ENCODE measurements at places on chromosomes 1 and 21.

GRCh38 chr1:171855381-171855780 lies 14.1 kb downstream of the DNM3 start:
- H3K27me3 ChIP-seq: no peaks in the 10 kb centered on the region
- no peak overlapping the region for H3K27ac ChIP-seq
- H3K36me3 ChIP-seq: no peaks in the 10 kb centered on the region
- H3K4me3 ChIP-seq: no peak overlapping the region
- no peaks in the 10 kb centered on the region for H3K4me1 ChIP-seq

GRCh38 chr1:113913887-113914664 lies 8.9 kb downstream of the DCLRE1B start:
- DNase-seq: no peak
- no peaks in the 10 kb centered on the region for H3K4me1 ChIP-seq
- H3K27me3 ChIP-seq: no peaks in the 10 kb centered on the region
- no peak overlapping the region for H3K4me3 ChIP-seq
- H3K36me3 ChIP-seq: peaks cover 10% of the 10 kb centered on the region

GRCh38 chr1:215357901-215358300 lies 209.2 kb upstream of the KCTD3 start:
- H3K4me3 ChIP-seq: no peak overlapping the region
- no peak for DNase-seq
- H3K27ac ChIP-seq: no peak overlapping the region
- no peaks in the 10 kb centered on the region for H3K36me3 ChIP-seq
- H3K27me3 ChIP-seq: no peaks in the 10 kb centered on the region

- no peaks in the 10 kb centered on the region for H3K27me3 ChIP-seq
- peak overlapping the region; percentile 27 for H3K27ac ChIP-seq
- H3K4me1 ChIP-seq: peaks cover 11% of the 10 kb centered on the region
- H3K4me3 ChIP-seq: no peak overlapping the region
- DNase-seq: peak; percentile 54
Measured at GRCh38 chr1:51535006-51535592, 16.0 kb upstream of the EPS15 start.

- H3K27ac ChIP-seq: no peak overlapping the region
- H3K36me3 ChIP-seq: no peaks in the 10 kb centered on the region
- no peaks in the 10 kb centered on the region for H3K27me3 ChIP-seq
Measured at GRCh38 chr1:51952638-51953037, 37.9 kb downstream of the RAB3B start.

- H3K36me3 ChIP-seq: no peaks in the 10 kb centered on the region
- H3K4me3 ChIP-seq: no peak overlapping the region
- H3K27me3 ChIP-seq: no peaks in the 10 kb centered on the region
- H3K4me1 ChIP-seq: no peaks in the 10 kb centered on the region
Measured at GRCh38 chr1:199449681-199450080, 577.8 kb upstream of the NR5A2 start.

DNA sequence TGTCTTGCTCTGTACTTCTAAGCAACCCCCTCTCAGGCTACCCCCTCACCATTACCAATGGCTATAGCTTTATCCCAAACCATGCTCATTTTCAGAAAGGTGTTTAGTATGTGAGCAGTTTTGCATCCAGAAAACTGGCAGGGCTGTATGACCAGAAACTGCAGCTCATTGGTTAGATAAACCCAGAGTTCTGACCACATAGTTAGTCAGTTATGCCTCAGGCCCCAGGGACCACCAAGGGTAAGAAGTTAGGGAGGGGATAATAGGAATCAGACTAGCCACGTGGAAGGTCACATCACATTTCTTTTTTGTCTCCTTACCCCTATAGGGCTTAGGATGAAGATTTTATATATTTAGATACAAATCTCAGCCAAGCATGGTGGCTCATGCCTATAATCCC lies 1.2 kb downstream of the ITGA10 start:
- no peak overlapping the region for H3K4me3 ChIP-seq
- no peak overlapping the region for H3K27ac ChIP-seq
- H3K4me1 ChIP-seq: peaks cover 8% of the 10 kb centered on the region
- H3K27me3 ChIP-seq: no peaks in the 10 kb centered on the region

DNA sequence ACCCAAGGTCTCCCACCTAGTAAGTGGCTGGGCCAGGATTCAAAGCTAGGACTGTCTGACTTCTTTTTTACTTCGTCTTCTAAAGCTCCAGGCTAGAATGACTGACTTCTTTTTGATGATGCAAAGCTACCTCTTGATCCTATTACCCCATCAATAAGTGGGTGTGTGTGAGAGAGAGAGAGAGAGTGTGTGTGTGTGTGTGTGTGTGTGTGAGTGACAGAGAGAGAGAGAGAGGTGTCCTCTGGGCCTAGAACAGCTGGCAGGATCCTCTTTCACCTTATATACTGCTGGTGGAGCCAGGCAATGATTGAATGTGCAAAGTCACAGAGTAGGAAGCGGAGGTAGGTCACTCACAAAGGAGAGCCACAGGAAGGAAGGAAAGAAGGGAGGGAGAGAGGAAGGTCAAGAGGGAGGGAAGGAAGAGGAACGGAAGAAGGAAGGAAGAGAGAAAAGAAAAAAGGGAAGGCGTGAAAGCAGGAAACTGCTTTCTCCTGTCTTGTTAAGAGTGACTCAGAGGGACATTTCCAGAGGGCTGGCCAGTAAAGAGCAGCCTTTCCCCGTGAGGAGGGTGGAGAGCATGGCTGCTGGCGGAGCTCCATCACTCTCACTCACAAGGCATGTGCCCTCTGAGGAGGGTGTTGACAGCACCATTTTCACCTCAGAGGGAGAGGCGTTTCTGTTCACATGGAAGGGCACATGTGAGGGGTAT lies 68.9 kb downstream of the CDC7 start:
- no peaks in the 10 kb centered on the region for H3K27me3 ChIP-seq
- no peak for DNase-seq
- peaks cover 12% of the 10 kb centered on the region for H3K4me1 ChIP-seq
- no peak overlapping the region for H3K4me3 ChIP-seq
- H3K36me3 ChIP-seq: no peaks in the 10 kb centered on the region

DNA sequence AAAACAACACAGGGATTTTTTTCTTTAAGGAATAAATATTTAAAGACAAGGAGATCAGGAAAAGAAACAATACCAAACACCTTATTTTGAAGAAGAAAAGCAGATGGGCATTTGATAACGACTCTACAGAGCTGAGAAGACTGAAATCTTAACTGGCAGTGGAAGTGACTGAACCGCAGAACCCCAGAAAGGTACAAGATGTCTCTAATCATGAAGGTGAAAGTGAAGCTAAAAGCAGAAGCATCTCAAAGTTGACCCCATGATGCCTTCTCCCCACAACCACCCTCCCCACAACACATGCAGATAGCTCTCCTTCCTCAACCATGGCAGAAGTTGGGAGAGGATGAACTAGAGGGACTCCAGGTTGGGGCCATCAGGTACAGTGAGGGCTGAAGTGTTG lies 129.6 kb downstream of the ZNF648 start:
- no peak for DNase-seq
- H3K36me3 ChIP-seq: no peaks in the 10 kb centered on the region
- H3K27me3 ChIP-seq: no peaks in the 10 kb centered on the region
- peaks cover 9% of the 10 kb centered on the region for H3K4me1 ChIP-seq
- H3K27ac ChIP-seq: no peak overlapping the region

- no peaks in the 10 kb centered on the region for H3K27me3 ChIP-seq
- H3K4me1 ChIP-seq: no peaks in the 10 kb centered on the region
- no peak overlapping the region for H3K4me3 ChIP-seq
- no peak overlapping the region for H3K27ac ChIP-seq
- DNase-seq: no peak
Measured at GRCh38 chr1:58909914-58910681, 126.3 kb upstream of the JUN start.

- no peaks in the 10 kb centered on the region for H3K36me3 ChIP-seq
- H3K27me3 ChIP-seq: peaks cover 5% of the 10 kb centered on the region
- no peak overlapping the region for H3K4me3 ChIP-seq
- no peak overlapping the region for H3K27ac ChIP-seq
- no peaks in the 10 kb centered on the region for H3K4me1 ChIP-seq
Measured at GRCh38 chr1:37761416-37762095, 3.4 kb downstream of the EPHA10 start.

DNA sequence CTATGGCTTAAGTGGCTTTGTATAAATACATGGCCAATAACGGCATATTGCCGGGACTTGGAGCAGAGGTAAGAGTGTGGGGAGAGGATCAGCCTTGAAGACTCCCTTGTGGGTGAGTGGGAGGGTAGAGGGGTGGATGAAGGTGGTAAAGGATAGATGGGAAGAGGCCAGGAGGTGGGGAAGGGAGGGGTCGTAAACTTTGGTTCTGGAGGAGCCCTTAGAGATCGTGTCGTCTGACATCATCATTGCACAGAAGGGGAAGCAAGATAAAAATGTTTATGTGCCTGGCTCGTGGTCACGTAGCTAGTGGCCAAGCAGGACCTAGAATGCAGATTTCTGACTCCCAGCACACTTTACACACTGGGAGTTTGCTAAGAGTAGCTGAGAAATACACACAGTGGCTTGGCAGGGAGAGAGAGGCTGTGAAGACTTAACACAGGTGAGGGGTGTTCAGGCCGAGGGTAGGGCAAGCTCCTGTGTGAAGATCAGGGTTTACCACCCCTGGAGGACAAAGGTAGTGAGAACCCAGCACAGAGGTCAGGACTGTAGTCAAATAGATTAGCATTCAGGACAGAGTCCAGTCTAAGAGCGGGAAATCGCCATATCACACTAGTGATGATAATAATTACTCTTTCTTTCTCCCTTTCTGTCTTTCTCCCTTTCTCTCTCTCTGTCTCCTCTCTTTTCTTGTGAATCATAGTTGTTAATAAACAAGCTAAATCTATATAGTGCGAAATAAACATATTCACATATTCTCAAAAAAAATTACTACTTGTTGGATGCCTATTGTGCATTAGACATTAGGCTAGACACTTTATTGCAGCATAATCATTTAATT lies 75.5 kb downstream of the LRRC8D start:
- no peaks in the 10 kb centered on the region for H3K36me3 ChIP-seq
- DNase-seq: no peak
- H3K27me3 ChIP-seq: no peaks in the 10 kb centered on the region
- H3K4me3 ChIP-seq: no peak overlapping the region
- H3K27ac ChIP-seq: no peak overlapping the region

DNA sequence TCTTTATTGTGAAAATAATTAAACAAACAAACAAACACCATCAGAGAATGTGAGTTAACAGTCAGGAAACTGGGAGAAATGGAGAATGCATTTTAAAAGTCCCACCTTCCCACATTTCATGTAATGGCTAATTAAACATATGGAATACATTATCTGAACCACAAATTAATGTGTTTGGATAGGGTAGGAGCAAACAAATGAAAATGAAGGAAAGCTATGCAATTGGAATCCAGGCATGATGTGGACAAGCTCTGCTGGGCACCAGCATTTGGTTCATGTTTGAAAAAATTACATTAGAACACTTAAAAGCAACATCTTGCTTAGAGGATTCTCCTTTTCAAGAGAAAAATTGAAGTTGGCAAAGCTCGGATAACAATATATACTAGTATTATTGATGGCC lies 628.1 kb downstream of the LMO4 start:
- no peak for DNase-seq
- H3K27ac ChIP-seq: no peak overlapping the region
- H3K27me3 ChIP-seq: no peaks in the 10 kb centered on the region
- H3K36me3 ChIP-seq: no peaks in the 10 kb centered on the region
- H3K4me3 ChIP-seq: no peak overlapping the region

GRCh38 chr1:156155756-156156510 lies 2.5 kb downstream of the SEMA4A start:
- peaks cover 89% of the 10 kb centered on the region for H3K4me1 ChIP-seq
- H3K27me3 ChIP-seq: no peaks in the 10 kb centered on the region
- peak overlapping the region; percentile 94 for H3K4me3 ChIP-seq

GRCh38 chr21:37445228-37445627 lies 78.7 kb downstream of the DYRK1A start:
- no peaks in the 10 kb centered on the region for H3K27me3 ChIP-seq
- H3K27ac ChIP-seq: no peak overlapping the region
- no peaks in the 10 kb centered on the region for H3K4me1 ChIP-seq
- H3K4me3 ChIP-seq: no peak overlapping the region

- H3K27me3 ChIP-seq: no peaks in the 10 kb centered on the region
- H3K27ac ChIP-seq: no peak overlapping the region
- no peaks in the 10 kb centered on the region for H3K36me3 ChIP-seq
- H3K4me3 ChIP-seq: no peak overlapping the region
Measured at GRCh38 chr1:110309767-110310166, 29.4 kb upstream of the RBM15 start.

GRCh38 chr1:206556750-206557635 lies 49.7 kb downstream of the RASSF5 start:
- peaks cover 42% of the 10 kb centered on the region for H3K4me1 ChIP-seq
- H3K4me3 ChIP-seq: peak overlapping the region; percentile 95
- no peak for DNase-seq
- peaks cover 11% of the 10 kb centered on the region for H3K36me3 ChIP-seq
- H3K27me3 ChIP-seq: no peaks in the 10 kb centered on the region

GRCh38 chr1:207503950-207504349 lies 8.0 kb downstream of the CR1 start:
- no peaks in the 10 kb centered on the region for H3K27me3 ChIP-seq
- DNase-seq: no peak
- no peaks in the 10 kb centered on the region for H3K4me1 ChIP-seq
- H3K27ac ChIP-seq: no peak overlapping the region

DNA sequence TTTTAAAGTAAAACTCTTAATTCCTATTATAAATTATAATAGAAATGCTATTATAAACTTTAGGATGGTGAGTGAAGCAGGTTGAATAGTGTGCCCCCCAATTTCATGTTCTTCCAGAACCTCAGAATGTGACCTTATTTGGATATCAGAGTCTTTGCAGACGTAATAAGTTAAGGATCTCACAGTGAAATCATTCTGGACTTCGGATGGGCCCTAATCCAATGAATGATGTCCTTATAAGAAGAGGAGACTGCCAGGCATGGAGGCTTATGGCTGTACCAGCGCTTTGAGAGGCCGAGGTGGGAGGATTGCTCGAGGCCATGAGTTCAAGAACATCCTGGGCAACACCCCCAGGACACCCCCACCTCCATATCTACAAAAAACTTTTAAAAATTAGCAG lies 9.4 kb upstream of the MT1HL1 start:
- DNase-seq: no peak
- H3K27me3 ChIP-seq: no peaks in the 10 kb centered on the region
- no peaks in the 10 kb centered on the region for H3K4me1 ChIP-seq
- no peak overlapping the region for H3K27ac ChIP-seq
- no peaks in the 10 kb centered on the region for H3K36me3 ChIP-seq

- no peaks in the 10 kb centered on the region for H3K27me3 ChIP-seq
- no peak overlapping the region for H3K27ac ChIP-seq
- DNase-seq: no peak
- H3K4me3 ChIP-seq: no peak overlapping the region
- peaks cover 6% of the 10 kb centered on the region for H3K4me1 ChIP-seq
Measured at GRCh38 chr1:19010503-19010902, 54.0 kb upstream of the IFFO2 start.

DNA sequence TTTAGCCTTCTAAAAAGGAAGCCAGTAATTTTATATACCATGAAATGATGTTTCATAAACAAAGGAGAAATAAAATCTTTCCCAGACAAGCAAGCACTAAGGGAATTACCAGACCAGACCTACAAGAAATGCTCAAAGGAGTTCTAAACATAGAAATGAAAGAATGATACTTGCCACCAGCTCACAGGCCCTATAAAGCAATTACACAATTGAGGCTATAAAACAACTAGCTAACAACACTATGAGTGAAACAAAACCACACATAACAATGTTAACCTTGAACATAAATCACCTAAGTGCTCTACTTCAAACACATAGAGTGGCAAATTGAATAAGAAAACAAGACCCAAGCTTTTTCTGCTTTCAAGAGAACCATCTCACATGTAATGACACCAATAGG lies 123.8 kb downstream of the BARHL2 start:
- no peak overlapping the region for H3K27ac ChIP-seq
- H3K27me3 ChIP-seq: no peaks in the 10 kb centered on the region
- DNase-seq: no peak
- no peak overlapping the region for H3K4me3 ChIP-seq

GRCh38 chr1:204453141-204453772 lies 41.3 kb downstream of the PIK3C2B start:
- H3K27ac ChIP-seq: peak overlapping the region; percentile 81
- no peaks in the 10 kb centered on the region for H3K27me3 ChIP-seq
- H3K36me3 ChIP-seq: no peaks in the 10 kb centered on the region
- peaks cover 17% of the 10 kb centered on the region for H3K4me1 ChIP-seq
